Glomerular endothelial cell (primary cell): ENCODE measurements at places on chromosomes 7 and 10. TPM values are rescaled to one million over a fixed set of nuclear protein-coding genes. Genes with fewer than 3 reads are reported as not detected.

GRCh38 chr10:3813986-3814837 lies 29.2 kb upstream of the KLF6 start:
- no peak for DNase-seq

- no peak for DNase-seq
These were observed 56.7 kb upstream of the SDK1 start for GRCh38 chr7:3244241-3244814.

The PDLIM1 gene
- total RNA-seq: 59.9 and 110 TPM in 2 replicates

DNA sequence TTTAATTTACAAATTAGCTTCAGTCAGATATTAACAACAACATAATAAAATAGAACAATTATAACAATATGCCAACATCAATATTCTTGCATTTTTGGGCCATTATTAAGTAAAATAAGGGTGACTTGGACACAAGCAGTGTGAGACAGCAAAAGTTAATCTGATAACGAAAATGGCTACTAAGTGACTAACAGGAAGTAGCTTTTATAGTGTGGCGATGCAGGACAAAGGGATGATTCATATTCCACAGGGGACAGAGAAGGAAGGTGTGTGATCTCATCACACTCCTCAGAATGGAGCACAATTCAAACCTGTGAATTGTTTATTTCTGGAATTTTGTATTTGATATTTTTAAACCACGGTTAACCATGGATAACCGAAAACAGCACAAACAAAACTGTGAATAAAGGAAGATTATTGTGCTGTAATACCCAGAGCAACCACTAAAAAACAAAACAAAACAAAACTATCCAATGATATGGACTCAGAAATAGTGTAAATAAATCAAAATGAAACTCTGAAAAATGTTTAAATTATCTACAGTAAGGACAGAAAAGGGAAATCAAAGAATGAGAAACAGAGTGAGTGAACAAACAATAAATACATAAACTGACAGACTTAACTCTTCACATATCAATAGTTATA lies 66.9 kb upstream of the TFEC start:
- DNase-seq: peak; percentile 81

- DNase-seq: no peak
These were observed 34.5 kb downstream of the PPP2R2D start for GRCh38 chr10:131935260-131935659.
